NCI-H1092 (cell line): ENCODE measurements at places on chromosomes 3 and 15.

DNA sequence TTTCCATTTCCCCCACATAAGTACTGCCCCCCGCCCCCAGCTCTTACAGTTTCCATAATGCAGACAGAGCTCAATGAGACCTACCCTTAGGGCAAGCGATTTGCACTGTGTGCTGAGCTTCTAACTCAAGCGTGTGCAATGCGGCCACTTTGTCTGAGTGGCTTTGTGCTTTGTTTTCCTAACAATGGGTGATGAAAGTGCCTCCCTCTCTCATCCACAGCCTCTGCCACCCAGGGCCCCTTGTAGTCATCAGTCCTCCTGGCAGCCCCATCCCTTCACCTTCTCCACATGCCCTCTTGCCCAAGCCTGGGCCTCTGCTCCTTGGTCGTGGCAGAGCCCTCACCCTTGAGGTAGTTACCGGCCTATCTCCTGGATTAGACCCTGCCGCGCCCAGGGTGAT lies 17.2 kb downstream of the DAPK2 start:
- DNase-seq: no peak

DNA sequence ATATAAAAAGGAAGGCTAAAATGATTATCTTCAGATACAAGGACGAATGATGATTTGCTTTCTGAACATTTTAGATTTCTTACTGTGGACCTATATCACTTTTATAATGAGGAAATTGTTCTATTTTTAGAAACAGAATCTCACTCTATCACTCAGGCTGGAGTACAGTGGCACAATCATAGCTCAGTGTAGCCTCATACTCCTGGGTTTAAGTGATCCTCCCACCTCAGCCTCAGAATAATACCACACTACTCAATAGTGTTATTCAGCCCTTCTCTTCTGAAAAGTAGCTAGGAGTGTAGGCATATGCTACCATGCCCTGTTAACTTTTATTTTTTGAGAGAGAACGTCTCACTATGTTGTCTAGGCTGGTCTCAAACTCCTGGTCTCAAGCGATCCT lies 15.8 kb downstream of the DNAJC13 start:
- no peak for DNase-seq

DNA sequence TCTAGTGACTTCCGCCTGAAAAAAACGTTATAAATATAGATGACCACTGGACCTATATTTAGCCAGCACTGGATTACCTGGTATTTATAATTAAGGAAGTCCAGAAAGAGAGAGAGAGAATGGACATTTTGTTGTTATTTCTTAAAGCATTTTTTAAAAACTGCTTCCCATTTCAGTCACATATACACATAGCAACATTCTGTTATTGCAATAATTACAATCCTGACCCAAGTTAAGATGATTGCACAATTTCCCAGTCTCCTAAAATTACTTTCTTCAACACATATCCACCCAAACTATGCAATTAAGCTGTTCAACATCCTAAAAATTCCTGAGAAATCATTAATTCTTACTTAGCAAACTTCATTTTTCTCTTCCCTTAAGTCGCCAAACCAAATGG lies 37.7 kb downstream of the PCSK6 start:
- no peak for DNase-seq

- DNase-seq: no peak
These were observed 107.2 kb upstream of the CLSTN2 start for GRCh38 chr3:139827833-139828232.

DNA sequence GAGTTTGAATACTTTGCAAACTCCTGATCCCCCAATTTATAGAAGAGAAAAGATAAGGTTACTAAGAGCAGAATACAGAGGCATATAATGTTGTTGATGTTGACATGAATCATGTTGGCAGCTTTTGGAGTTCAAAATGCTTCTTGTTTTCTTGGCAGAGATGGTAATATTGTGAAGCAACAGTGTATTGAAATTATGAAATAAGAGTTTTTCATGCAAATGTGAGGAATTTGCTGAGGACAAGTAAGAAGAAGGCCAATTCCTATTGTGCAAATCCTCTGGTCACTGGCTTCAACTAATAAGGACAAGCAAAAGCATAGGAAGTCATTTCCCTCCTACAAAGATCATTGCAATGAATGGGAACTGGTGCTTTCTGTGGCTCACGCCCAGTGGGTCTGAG lies 126.9 kb upstream of the CHL1 start:
- no peak for DNase-seq

DNA sequence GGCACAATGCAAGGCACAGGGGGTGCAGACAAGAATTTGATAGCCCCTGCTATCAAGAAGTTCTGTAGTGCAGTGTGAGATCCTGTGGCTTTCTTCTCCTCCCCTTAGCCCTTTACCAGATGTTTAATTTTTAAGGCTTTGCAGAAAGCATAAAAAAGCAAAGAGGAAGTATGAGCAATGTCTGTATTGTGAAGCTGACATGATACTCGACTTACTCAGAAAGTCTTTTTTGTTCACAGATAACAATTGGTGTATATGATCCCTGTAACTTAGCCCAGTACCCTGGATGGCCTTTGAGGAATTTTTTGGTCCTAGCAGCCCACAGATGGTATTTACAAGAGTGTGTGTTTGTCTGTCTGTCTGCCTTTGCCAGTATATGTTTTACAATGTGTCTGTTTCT lies 58.9 kb downstream of the ATG7 start:
- no peak for DNase-seq

DNA sequence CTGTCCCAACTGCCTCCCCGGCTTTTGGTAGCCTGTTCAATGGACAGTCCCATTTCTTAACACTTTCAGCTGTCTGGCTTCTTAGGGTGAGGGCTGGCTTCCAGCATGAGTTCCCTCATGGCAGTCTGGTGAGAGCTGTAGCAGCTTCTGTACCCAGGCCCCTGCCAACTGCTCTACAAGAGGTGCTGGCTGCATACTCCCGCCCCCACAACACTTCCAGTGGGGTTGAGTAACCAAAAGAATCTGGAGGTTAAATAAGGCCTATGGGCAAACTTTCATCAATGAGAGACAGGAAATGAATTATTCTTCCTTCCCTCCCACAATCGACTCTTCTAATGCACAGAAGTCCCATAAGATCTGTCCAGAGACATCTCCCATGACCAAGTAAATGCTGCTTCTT lies 145.0 kb downstream of the NEK10 start:
- DNase-seq: no peak

GRCh38 chr15:74365598-74366445 lies 1.6 kb downstream of the CYP11A1 start:
- DNase-seq: no peak

DNA sequence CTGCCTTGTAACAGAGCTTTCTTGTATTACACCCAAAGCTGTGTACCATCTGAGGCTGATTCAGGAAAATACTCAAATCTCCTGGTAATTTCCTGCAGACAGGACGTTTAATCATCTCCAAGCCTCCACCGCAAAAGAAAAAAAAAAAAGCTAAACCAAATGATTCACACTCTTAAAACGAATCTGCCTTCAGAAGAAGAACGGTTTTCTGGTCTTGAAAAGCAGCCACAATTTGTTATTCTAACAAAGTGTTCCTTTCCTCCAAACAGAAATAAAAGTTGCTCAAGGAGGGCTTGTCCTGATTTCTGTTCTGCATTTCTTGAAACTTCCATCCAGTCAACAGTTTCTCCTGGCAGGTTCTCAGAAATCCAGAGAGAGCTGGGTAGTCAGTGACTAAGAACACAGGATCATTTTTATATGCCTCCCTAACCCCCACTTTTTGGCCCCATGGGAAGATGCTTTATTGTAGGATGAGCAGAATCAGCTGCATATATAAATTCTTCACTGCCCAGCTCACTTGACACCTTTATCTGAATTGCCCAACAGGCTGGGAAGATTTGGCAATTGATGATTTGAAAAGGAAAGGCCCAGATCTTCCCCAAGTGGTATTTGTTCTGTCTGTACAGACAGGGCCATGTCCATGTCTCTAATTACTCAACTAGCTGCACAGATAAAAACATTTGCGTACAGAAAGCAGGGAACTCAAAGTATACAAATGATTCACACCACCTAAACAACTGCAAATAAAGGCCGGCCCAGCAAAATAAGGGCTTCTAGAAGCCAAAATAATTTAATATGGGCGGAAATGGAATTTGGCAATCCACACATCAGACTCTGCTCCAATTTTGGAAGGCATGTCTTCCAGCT lies 41.0 kb upstream of the PRICKLE2 start:
- DNase-seq: no peak

DNA sequence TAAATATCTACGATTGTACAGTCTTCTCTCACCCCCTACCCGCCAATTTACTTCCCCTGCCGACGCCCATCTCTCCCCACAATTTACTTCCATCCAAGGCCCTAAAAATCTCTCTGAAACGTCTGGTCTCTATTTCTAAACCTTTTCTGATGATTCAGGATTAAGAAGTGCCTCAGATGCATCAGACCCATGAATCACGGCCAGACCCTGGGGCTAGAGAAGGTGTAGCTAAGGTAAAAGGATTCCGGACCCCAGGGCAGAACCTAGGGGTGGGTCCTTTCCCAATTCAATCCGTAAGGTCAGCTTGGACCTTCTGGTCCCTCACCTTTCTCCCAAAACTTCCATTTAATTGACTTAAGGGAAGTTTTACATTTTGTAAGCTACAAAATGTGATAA lies 46.4 kb downstream of the LRIG1 start:
- no peak for DNase-seq

GRCh38 chr3:152039887-152040286 lies 166.4 kb downstream of the SUCNR1 start:
- DNase-seq: no peak

- no peak for DNase-seq
These were observed 41.8 kb downstream of the SLMAP start for GRCh38 chr3:57797701-57798487.

GRCh38 chr3:16478516-16478915 lies 35.0 kb downstream of the RFTN1 start:
- no peak for DNase-seq

DNA sequence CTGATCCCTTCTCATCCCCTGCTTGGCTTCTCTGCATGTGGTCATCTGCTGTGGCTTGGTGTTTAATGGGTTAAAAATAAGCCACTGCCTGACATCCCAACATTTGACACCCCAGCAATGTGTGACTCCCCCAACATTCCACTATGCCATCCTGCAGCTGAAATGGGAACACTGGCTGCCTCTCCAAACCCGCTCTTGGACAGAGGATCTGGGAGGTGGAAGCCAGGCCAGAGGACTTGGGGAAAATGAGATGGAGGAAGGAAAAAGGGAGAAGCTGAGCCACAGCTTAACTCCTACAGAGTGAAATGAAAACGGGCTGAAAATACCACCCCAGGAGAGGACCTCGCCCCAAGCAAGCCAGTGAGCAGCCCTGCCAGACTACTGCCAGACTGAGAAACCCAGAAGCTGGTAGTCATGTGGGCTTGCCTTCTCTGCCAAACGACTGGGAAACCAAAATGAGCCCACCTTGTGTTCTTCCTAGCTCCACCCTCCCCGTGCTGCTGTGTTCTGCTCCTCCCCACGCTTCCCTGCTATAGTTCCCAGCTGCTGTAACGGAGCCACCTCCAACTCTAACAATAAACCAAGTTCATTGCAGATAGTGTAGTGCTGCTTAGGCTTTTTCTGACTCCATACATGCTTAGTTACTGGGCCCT lies 13.7 kb downstream of the MAP1A start:
- no peak for DNase-seq

- DNase-seq: no peak
These were observed 364.8 kb upstream of the PROK2 start for GRCh38 chr3:72149645-72150300.

DNA sequence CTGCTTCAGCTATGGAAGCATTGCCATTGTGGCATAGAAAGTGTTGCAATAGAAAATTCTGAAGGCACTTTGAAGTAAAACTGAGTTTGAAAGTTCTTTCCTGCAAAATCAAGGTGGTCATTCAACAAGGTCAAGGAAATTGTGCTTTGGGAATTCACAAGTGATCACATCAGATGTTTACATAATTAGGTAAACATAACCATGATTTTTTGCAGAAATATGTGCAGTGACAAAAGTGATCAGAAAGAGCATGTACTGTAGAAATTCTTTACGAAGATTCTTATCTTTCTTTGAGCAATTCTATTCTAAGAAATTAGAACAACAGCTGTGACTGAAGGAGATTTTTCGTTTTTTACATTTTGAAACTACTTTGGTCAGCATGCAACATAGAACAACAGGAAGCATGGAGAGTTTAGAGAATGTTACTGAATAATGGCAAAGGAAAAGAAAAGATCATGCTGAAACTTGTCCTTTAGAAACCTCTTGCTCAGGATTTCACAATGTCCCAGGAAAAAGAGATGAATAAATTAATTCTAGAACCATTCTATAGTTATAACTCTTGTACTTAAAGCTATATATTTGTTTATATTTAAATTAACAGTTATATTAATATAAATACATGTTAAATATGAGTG lies 643.4 kb upstream of the ARPP21 start:
- DNase-seq: no peak

DNA sequence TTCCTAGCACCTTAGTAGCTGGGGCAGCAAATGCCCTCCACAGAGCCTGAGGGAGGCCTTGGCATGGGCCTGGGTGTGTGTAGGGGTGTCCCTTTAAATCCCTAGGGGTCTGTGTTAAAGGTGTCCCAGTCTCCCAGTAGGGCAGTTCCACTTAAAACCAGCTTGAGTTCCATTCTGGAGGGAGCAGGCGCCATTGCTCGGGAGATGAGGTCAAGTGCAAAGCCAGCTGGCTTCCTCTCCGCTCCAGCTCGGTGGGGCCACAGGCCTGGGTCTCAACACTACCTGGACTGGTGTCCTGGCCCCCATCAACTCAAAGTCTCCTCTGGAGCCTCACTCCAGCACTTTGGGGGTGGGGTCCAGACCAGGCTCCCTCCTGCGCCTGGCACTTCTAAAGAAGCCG lies 25.2 kb downstream of the FEM1B start:
- no peak for DNase-seq

GRCh38 chr3:129046732-129047552 lies 13.6 kb upstream of the GP9 start:
- no peak for DNase-seq

GRCh38 chr15:39697509-39697908 lies 85.1 kb downstream of the FSIP1 start:
- no peak for DNase-seq

DNA sequence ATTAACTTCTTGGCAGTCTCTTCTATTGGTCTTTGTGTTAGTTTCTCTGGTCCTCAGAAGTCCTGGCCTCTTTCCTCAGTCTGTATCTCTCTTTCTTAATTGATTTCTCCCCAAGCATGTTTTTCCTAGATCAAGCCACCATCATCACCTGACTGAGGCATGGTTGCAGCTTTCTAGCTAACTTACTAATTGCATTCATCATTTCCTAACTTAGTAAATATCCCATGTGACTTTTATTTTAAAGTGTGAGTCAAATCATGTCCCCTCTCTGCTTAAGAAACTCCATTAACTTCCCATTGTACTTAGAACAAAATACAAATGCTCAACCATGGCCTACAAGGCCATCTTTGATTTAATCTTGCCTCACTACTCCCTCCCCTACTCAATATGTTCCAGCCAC lies 135.4 kb upstream of the FRMD4B start:
- no peak for DNase-seq
